HCEC 1CT (cell line): ENCODE measurements at places on chromosomes 16 and 17.

GRCh38 chr16:66324815-66325515 lies 41.5 kb upstream of the CDH5 start:
- peak; percentile 10 for DNase-seq

DNA sequence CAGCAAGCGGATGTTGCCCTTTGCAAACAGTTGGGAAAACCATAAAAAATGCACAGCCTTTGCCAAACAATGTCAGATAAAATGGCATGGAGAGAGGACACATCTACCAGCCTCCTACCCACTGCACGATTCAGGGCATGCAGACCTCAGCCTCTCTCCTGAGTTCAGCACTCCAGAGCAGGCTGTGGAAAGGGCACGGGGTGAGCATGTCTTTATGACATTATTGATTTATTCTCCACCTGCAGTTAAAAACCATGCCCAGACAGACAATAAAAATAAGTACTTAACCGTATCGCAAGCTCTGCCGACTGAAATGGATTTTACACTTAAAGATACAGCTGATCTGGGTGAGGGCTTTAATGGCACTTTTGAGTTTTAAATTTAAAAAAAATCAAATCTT lies 127.1 kb downstream of the MAF start:
- no peak for DNase-seq

DNA sequence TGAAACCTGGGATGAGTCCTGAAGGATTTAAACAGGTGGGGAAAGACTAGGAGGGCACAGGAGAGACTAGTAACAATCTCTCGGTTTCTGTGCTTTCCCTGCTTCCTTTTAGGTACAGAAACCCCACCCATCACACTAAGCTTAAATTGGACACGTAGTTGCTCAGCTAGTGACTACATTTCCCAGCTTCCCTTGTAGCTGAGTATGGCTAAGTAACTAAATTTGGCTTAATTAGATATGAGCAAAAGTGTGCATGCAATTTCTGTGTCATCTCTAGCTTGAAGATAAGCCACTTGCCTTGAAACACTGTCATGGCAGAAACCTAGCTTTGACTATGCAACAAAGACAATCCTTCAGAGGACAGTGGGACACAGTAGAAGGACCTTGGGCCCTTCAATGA lies 36.5 kb downstream of the CACNG1 start:
- DNase-seq, result no peak

DNA sequence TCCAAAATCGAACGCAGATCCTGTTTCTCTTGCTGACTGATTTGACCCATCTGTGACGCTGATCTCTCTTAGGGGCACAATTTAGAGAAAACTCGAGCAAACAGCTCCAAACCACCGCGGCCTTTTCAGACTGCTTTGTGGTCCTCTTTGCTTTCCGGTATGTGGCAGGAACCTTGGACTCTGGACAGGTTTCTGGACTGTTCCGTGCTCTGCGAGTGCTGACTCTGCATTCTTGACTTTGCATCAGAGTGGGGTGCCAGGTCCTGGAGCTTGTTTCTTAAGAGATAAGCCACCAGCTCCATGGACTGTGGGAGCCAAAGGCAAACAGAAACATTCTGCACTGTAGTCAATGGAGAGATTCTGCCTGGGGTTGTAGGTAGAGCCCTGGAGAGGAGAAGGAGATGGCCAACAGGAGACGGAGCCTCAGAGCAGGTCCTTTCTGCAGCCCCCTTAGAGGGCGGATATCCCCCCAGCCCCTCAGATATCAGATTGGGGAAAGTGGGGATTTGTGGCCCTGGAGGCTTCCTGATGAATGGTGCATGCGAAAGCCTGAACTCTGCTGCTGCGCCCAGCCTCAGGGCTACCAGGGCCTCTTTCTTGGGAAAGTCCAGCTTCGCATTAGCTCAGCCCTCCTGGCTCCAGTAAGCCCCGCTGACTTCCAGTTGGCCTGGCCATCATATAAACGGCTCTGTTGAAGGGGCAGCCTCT lies 65.6 kb downstream of the WIPI1 start:
- DNase-seq, result no peak

DNA sequence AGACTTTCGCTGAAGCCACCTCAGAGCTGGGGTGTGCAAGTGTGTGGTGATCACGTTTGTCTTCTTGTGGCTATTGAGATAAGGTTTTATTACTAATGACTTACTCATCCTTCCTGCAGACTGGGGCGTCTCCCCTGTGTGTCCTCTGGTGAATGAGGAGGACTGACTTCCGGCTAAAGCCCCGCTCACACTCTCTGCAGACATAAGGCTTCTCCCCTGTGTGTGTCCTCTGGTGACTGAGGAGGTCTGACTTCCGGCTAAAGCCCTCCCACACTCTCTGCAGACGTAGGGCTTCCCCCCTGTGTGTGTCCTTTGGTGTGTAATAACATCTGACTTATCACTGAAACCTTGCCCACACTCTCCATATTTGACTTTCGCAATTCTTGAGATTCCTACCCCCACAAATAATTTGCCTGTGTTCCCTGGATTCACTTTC lies 19.4 kb downstream of the PRDM7 start:
- DNase-seq, result peak; percentile 40

GRCh38 chr16:79717333-79718137 lies 117.0 kb upstream of the MAF start:
- DNase-seq, result no peak

- no peak for DNase-seq
These were observed 12.9 kb downstream of the SPAG9 start for GRCh38 chr17:51107778-51108177.

- DNase-seq, result no peak
These were observed 19.7 kb downstream of the CIITA start for GRCh38 chr16:10896723-10897122.

DNA sequence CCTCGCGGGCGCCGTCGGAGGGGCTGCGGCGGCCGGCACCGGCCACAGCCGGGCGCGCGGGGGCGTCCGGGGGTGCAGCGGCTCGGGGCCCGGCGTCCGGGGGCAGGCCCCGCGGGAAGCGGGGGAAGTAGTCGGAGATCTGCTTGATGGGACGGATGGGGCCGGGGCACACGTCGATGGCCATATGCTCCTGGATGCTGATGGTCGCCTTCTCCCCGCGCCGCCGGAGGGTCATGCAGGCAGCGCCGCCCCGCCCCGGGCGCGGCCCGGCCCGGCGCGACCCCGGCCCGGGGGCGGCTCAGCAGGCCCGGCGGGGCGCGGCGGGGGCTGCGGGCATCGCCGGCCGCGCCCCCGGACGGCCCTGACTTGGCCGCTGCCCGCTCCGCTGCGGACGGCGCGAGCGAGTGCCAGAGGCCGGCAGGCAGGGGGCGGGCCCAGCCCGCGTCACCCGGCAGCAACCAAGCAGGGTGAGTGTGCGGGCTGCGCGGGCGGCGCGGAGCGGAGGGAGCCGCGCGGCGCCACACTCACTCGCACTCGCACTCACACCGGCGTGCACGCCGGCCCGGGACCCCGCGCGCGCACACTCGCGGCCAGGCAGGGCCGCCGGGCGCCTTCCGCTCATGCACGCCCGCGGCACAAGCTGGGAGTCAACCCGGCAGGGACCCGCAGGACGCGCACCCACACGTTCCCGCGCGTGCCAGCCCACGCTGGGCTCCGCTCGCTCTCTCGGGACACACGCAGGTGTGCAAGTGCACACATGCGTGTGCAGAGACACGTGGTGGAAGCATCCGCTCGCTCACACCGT lies at the start of gene DOC2B:
Gene DOC2B, minus strand, starts transcription at position 406 of the 805 bp plus-strand sequence. Its CDS starts 171 bp downstream, at position 235.
- no peak for DNase-seq

DNA sequence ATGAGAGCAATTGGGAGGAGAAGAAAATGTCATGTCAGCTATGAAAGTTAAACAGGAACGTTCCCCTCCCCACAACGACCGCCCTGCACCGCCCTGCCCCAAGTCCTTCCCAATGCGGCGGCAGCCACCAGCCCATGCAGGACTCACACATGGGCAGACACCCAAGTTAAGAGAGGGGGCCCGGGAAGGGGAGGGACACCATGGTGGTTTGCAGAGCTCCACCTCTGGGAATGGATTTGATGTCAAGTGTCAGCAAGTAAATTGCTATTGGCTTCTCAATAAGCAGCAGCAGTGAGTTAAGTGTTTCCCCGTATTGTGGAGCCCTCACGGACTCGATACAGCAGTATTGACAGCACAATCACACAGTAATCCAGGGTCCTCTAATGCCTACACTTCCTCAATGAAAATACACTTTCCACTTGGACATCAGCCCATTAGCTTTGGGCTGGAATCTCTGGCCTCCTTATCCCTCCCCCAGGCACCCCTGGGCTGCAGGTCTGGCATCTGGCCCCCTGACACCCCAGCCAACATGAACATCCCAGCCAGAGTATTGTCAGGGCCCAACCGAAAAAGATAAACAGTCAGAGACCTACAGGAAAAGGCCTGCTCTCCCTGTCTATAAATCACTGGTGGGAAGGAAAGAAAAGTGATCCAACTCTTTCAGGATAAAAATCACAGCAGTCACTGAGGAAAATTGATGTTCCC lies 22.6 kb downstream of the ZFHX3 start:
- DNase-seq, result no peak

GRCh38 chr16:75497558-75497957 lies 2.3 kb upstream of the CHST6 start:
- no peak for DNase-seq

- DNase-seq, result peak; percentile 33
These were observed 212.9 kb upstream of the FOXF1 start for GRCh38 chr16:86297391-86297790.

GRCh38 chr16:88405216-88406060 lies 22.7 kb downstream of the ZNF469 start:
- no peak for DNase-seq

GRCh38 chr16:68399456-68399855 lies 48.9 kb downstream of the SMPD3 start:
- no peak for DNase-seq

DNA sequence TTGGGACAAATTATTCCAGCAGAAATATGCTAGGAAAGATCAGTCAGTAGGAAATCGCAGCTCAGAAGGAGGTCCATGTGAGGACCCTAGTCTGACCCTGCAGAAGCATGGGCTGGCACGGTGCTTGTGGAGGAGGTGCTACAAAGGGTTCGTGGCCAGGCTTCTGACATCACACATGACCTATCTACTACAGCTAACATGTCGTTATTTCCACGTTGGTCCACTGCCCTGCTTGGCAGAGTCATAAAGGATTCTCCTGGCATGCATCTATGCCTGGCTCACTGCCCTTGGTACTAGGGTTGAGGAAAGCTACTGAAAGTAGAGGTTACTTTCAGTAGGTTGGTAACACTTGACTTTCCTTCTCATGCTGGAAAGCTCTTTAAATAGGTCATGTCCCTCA lies 118.1 kb upstream of the SHISA6 start:
- DNase-seq, result no peak

GRCh38 chr16:1426734-1427471 lies 4.0 kb upstream of the PERCC1 start:
- DNase-seq, result no peak

DNA sequence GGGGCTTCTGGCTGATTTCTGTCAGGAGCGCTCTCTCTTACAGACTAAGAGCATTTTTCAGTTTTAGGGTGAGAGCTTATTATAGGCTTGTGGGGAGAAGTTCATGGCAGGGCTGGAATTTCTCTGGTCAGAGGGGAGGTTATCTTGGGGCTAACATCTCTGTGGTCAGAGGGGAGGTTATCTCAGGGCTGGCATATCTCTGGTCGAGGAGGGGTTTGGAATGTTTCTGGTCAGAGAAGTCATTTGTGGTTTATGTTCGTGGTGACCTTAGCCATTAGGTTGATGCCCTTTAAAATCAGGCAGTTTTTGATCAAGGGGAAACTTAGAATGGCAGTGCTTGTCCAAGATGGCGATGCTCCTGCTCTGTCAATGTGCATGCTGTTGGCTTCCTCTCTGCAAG lies 10.8 kb upstream of the USP31 start:
- DNase-seq, result no peak

DNA sequence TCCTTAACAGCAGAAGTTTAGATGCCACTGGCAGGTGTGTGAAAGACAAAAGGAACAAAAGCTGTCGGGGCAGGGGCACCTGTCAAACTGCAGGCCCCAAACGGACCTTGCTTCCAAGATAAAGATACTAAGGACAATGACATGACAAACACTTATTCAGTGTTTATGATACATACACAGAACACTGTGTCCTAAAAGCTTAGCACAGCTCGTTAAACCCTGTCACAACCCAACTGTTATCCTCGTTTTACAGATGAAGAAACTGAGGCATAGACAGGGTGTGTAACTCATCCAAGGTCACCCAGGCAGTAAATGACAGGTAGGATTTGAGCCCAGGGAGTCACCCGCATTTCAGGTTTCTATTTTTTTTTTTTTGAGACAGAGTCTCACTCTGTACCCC lies 9.6 kb downstream of the SDK2 start:
- no peak for DNase-seq

GRCh38 chr17:34399725-34400124 lies 36.7 kb upstream of the CCL1 start:
- no peak for DNase-seq

GRCh38 chr17:41707803-41708669 lies 4.1 kb upstream of the GAST start:
- no peak for DNase-seq

DNA sequence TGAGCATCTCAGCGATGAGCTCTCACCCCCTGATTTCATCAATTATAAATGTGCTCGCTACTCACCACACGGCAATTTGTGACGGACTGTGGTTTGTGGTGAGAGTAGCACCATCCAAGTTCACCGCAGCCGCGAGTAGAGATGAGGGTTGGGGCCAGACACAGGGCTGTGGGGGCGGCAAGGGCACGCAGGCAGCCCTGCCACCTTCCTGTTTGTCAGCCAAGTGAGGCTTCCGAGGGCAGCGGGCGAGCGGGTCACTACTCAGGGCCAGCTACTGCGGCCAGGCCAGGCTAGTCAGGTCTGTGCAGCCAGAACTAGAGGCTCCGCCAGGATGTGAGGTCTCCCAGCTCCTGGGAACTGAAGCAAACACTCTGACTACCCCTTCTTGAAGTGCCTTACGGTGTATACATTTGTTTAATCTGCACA lies 39.6 kb upstream of the MEOX1 start:
- DNase-seq, result no peak

DNA sequence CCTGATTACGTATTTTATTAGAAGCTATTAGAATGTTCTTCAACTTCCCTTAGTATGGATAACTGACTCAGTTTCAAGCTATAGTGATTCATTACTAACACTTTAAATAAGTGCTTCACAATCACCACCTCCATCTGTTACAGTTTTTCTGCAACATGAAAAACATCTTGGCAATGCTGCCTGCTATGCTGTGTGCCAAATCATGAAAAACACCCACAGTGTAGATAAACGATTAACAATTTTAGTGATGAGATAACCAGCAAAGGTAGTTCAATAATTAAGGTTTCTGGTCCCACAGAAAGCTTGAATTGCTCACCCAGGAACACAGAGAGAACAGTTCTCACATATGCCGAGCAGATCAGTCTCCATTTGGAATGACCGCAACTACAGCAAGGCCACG lies 51.4 kb upstream of the SLC25A19 start:
- DNase-seq, result no peak

DNA sequence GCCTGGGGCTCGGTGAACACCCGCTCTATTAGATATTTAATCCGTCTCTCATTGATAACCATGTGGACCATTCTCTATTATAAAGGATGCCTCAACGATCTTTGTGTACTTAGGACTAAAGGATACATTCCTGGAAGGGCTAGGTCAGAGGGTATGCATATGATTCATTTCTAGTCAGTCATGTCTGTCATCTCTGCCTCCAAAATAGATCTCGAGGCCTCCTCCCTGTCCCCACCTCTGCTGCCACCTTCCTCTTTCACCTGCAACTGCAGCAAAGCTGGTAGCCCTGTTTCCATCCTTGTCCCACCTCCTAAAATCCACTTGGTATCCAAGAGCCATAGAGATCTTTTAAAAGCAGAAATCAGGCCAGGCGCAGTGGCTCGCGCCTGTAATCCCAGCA lies 121.5 kb downstream of the KATNIP start:
- DNase-seq, result peak; percentile 11

GRCh38 chr17:20920095-20920814 lies 122.6 kb downstream of the USP22 start:
- DNase-seq, result no peak
